ENCODE measurements at places on chromosomes 11 and 22.

GRCh38 chr11:116415095-116415494 is 357.7 kb downstream of the BUD13 start:
- DNase-seq = no peak

GRCh38 chr11:65116370-65117205 is 913 bp downstream of the ZNHIT2 start:
- no peak for DNase-seq

DNA sequence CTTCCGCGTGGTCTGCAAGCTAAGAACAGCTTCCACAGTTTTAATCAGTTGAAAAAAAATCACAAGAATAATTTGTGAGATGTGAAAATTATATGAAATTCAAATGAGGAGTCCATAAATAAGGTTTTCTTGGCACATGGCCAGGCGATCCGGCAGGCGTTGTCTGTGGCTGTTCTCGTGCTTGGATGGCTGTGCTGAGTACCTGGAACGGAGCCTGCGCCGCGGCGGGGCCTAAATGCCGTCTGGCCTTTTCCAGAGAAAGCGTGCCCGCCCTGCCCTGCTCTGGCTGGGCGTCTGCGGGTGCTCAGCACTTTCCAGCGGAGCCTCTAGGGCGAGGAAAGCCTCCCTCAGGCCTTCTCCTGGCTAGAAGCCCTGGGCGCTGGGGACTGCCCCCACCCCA is 41.8 kb downstream of the OSBPL5 start:
- DNase-seq = peak; percentile 32

GRCh38 chr11:123065621-123066020 is 3.7 kb upstream of the HSPA8 start:
- DNase-seq = no peak

DNA sequence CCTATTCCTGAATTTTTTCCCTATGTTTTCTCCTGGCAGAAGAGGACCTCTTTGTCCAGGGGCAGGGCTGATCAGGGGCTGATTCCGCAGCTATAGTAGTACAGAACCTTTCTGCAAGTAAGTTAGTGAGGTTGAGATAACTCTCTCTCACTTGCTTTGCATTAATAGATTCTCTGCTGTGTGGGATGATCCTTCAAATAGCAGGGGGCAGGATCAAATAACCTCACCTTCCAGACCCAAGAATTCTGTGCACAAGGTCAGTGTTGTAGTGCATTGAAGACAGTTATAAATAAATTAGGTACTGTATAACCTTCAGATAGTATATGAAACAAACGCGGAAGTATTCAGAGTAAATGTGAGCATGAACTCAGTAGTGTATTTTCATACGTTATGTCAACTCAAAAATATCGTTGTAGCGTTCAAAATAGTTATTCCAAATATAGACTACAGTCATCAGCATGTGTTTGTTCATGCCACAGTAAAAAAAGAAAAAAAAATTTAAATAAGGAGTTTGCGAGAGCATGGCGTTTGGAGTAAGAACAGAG is 278 bp downstream of the MMP26 start:
- no peak for DNase-seq

DNA sequence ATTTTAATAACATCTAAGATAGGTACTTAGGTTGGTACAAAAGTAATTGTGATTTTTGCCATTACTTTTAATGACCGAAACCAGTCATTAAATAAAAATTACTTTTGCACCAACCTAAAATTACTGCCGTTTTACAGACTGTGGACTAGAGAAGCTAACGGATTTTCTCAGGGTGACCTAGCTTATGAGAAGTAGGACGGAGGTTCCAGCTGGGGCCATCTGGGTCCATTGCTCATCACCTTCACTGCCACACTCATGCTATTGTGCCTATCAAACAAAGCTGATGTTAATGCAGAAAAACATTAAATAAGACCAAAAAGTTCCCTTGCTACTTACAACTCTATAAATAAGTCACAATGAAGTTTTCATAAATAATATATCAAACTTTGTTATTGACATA is 38.9 kb downstream of the GRIA4 start:
- no peak for DNase-seq

DNA sequence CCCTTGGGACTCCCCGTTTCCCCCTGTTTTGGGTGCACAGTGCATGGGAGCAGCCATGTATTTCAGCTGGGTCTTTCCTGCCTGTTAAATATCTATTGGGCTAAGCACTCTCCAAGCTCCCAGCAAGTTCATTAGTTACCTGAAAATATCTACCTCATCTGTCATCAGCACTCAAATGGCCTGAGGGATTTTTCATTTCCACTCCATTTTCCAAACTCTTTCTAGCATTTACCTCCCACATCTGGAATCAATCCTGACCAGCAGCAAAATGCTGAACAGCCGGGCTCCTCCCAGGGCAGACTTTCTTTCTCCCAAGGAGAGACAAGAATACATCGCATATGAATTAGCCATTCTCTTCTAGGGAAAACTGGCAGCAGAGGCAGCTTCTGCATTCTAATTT is 273.5 kb upstream of the MPPED2 start:
- no peak for DNase-seq

- no peak for DNase-seq
These were observed 8.9 kb upstream of the DCHS1 start for GRCh38 chr11:6664551-6664950.

DNA sequence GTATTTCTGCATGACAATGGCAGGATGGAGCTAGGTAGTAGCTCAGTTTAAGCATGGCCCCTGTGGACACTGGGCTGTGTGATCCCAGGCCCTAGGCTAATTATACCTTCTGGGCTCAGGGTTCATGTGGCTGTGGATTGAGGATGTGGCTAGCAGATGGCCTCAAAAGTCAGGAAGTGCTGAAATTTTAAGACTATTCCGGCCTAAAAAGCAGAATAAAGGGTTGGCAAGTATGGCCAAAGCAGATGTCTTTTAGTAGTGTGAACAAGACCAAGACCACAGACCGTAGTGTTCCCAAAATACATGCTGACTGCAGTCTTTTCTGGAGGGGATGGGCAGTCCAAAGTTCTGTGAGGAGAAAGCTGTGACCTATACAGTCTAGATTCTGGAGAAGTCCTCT is 115.7 kb upstream of the RAG2 start:
- DNase-seq = no peak

- DNase-seq = no peak
These were observed 16.3 kb downstream of the AP5B1 start for GRCh38 chr11:65764434-65764833.

GRCh38 chr11:124876818-124877630 is 11.8 kb downstream of the ROBO3 start:
- no peak for DNase-seq

- DNase-seq = no peak
These were observed 1.4 kb upstream of the BPIFC start for GRCh38 chr22:32465661-32466060.

- DNase-seq = peak; percentile 51
These were observed 2.7 kb downstream of the CAPN5 start for GRCh38 chr11:77069336-77069968.

GRCh38 chr22:42915980-42916765 is 59.1 kb upstream of the ARFGAP3 start:
- DNase-seq = no peak

GRCh38 chr11:74783241-74783871 is 34.7 kb downstream of the RNF169 start:
- DNase-seq = no peak

GRCh38 chr11:22343371-22344032 is 5.3 kb downstream of the SLC17A6 start:
- no peak for DNase-seq

DNA sequence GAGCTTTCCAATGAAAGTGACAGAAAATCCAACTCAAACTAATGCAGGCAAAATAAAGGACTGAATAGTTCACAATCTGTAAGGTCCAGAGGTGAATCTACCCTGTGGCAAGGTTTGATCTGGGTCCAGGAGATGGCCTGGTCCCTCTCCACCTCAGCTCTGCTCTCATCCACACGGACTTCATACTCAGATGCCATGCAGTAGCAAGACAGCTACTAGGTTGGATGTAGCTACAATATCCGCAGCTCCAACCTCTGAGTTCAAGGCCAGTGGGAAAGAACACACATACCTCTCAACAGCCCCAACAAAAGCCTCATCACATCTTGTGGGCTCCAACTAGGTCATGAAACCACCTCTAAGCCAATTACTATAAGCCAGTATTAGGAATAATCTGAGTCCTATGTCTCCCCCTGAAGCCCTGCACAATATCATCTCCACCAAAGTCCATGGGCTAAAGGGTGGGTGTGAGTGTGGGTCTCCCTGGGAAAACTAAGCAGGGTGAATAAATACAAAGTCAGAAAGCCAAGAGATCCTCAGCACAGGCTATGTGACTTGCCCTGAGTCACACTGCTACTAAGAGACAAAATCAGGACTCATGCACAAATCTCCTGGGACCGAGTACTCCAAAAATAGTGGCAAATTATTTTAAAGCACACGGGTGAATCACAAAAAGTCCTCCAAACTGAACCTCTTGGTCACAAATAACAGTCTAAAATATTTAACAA is 78.8 kb downstream of the LARGE1 start:
- DNase-seq = no peak

DNA sequence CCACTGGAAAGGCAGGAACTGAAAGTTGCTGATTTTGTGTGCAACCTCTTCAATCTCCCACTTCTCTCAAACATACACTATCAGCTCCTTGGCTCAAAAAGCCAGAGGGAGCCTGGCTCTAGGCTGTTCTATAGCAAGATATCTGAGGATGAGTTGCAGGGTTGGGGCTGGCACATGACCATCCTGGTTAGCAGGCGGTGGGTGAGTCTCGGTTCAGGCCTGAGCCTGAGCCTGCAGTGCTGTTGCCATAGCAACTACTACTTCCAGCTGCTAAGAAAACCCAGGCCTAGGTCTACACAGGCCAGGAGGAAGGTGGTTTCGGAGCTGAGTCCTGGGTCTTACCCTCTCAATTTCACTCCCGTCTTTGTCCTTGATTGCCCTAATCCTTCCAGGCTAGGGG is 39.0 kb downstream of the CWC15 start:
- no peak for DNase-seq

DNA sequence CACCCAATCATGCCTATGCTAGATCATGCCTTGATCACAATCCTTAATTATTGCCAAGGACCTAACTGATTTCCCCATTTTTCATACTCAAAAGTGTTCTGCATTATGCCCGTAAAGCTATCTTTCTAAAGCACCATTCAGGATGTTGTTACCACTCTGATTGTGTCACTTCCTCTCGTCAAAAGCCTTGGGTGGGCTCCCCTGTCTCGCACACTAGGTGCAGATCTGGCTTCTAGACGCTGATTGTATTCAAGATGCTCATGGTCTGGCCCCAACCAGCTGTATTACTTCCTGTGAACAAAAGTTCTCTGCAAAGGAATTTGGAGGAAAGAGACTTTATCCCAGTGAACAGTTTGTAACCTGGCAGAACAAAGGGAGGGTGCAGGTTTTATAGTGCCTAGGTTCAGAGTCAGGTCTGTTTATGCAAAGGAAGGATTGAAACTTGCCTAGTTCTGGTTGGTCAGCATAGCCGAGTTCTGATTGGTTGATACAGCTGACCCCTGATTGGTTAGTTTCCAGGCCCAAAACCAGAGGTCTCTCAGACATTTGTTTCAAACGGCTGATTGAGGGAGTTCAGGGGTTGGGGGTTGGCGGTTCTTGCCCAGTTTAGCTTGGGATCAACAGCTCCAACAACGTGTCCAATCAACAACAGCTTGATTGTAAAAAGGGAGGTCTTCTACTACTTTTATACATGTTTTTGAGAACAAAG is 25.4 kb downstream of the ATG13 start:
- no peak for DNase-seq

- DNase-seq = no peak
These were observed 4.0 kb upstream of the ALX4 start for GRCh38 chr11:44313761-44314489.

DNA sequence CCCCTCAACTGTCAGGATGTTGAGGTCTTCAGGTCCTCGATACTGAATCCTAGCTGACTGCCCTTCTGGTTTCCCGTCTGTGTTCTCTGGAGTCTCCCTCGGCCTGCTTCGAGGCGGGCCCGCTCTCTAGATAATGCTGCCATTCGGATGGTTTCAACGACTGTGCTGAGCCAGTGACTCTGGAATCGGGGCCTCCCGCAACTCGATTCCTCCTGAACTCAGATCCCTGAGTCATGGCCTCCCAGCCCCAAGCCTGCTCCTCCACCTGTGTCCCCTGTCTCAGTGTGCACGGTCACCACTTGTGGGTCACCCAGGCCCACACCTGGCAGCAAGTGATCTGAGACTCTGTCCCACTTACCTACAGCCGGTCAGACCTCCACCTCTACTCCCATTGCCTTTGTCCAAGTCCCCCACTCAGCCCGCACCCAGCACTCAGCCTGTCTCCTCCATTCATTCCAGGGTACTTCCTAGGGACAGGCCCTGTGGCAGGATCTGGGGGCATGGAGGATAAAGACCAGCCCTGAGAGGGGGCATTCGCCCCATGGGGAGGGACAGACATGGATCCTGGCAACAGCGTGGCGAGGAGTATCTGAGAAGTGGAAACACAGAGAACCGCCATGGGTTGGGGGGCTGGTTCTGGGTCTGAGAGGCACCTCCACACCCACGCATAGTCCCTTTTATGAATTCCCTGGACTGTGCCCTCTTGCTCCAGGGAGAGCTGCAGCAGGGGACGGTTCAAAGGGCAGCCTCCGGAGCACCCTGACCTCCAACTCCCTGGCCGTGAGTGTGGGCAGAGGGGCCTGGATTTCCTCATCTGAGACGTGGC is 14.3 kb downstream of the MPST start:
- DNase-seq = no peak

GRCh38 chr11:105860105-105860504 is 161.9 kb downstream of the MSANTD4 start:
- no peak for DNase-seq

All from NCI-H187 (cell line).